Muscle of leg (tissue), 16 donors: ENCODE measurements at places on chromosomes 4 and X. TPM values are rescaled to one million over a fixed set of nuclear protein-coding genes. Genes with fewer than 3 reads are reported as not detected.

SOX3 gene
- polyA plus RNA-seq, result not detected

IL3RA gene
- polyA plus RNA-seq, result 21.4 TPM

MXD4 gene
- 65.7 TPM for polyA plus RNA-seq

ART3 gene
- polyA plus RNA-seq, result 21.7 TPM

DNA sequence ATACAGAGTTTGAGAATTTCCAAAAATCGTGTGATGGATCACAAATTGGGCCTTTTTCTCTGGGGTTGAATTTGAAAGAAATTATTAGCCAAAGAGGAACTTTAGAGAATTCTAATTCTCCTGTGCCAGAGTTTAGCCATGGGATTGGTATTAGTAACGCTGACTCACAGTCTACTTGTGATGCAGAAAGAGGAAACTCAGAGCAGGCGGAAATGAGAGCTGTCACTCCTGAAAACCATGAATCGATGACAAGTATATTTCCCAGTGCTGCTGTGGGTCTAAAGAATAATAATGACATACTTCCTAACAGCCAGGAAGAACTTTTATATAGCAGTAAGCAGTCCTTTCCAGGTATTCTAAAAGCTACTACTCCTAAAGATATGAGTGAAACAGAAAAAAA is 64.9 kb downstream of the N4BP2 start:
- peak; percentile 71 for DNase-seq

DNA sequence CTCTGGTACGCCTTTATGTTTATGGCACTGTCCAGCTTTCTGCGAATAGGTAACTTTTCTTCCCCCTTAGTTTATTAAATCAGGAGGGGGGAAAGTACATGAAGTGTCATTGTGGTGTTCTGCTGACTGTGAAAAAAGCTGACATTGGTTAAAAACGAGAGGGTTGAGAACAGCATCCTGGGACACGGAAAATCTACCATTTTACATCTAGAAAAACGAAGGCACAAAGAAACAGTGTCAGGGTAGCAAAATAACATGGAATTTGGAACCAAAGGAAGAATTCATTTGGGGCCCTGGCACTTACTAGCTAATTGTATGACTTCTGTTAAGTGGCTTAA is 1.2 kb upstream of the AMOT start:
- no peak for DNase-seq

DNA sequence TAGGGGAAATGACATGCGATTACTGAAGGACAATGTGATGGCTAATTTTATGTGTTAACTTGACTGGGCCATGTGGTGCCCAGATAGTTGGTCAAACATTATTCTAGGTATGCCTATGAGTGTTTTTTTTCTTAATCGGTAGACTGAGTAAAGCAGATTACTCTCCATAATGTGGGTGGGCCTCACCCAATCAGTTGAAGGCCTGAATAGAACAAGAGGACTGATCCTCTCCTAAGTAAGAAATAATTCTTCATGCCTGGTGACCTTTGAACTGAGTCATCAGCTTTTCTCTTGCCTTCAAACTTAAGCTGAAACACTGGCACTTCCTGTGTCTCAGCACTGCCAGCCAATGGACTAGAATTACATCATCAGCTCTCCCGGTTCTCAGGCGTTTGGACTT is 164.0 kb upstream of the FGF13 start:
- DNase-seq, result no peak

GRCh38 chr4:133151691-133152329 is 2.7 kb downstream of the PCDH10 start:
- peak; percentile 16 for DNase-seq

- DNase-seq, result no peak
These were observed 285.3 kb downstream of the SMARCA1 start for GRCh38 chrX:129238011-129238410.

- DNase-seq, result no peak
These were observed 166.1 kb upstream of the KLF8 start for GRCh38 chrX:56066016-56066415.

GRCh38 chr4:128813965-128814364 is 4.5 kb downstream of the JADE1 start:
- DNase-seq, result no peak

DNA sequence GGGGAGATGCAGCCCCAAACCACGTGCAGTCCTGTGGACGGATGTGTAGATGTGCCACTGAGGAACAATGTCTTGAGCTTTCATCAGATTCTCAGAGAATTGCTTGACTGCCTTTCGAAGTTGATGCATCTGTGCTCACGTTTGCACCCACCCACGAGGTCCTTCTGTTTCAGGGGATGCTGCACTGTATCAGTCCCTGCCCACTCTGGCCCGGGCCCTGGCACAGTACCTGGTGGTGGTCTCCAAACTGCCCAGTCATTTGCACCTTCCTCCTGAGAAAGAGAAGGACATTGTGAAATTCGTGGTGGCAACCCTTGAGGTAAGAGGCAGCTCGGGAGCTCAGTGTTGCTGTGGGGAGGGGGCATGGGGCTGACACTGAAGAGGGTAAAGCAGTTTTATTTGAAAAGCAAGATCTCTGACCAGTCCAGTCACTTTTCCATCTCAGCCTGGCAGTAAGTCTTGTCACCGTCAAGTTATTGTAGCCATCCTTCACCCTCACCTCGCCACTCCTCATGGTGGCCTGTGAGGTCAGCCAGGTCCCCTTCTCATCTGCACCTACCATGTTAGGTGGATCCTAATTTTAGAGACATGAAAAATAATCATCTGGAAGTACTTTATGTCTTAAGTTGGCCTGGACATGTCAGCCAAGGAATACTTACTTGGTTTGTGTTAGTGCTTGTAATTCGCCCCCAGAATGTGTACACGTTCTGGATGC is 36.4 kb upstream of the MSANTD1 start:
- DNase-seq, result no peak

GRCh38 chrX:45715748-45716147 is 515.1 kb upstream of the DIPK2B start:
- no peak for DNase-seq

DNA sequence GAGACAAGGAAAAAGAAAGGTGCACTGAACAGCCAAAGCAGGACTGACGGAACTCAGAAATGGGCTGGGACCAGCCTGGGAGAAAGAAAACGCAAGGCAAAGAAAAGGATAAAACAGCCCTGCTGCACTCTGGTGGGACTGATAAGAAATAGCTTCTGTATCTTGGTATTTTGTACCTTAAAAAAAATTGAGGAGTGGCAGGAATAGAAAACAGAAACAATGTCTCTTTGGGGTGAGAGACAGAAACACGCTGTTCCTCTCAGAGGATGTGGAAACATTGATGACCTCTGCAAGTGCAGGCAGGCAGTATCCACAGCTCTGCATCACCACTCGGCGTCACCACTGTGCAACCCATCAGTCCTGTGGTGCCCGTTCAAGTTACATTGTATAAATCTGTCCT is 152.5 kb upstream of the SPRY1 start:
- DNase-seq, result peak; percentile 44

- DNase-seq, result peak; percentile 84
These were observed 78.8 kb upstream of the BCOR start for GRCh38 chrX:40176351-40177116.

DNA sequence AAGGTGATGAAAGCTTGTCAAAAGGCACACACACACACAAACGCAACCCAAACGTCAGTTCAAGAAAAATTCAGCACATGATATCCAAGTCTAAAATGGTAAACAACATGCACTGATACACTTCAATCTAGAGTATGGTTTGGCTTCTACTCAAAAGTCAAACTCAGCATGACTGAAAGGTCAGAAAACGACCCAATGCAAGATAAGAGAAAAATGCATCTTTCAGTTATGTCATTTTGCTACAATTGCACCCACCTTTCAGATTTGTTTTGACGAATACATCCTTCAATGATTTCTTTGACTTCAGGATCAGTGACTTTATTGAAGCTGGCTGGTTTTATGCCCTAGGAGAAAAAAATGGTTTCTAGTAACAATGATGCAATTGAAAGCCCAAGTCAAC is 56.3 kb downstream of the WNK3 start:
- DNase-seq, result no peak

- DNase-seq, result peak; percentile 96
These were observed 190.7 kb downstream of the OR13H1 start for GRCh38 chrX:131734621-131735020.

DNA sequence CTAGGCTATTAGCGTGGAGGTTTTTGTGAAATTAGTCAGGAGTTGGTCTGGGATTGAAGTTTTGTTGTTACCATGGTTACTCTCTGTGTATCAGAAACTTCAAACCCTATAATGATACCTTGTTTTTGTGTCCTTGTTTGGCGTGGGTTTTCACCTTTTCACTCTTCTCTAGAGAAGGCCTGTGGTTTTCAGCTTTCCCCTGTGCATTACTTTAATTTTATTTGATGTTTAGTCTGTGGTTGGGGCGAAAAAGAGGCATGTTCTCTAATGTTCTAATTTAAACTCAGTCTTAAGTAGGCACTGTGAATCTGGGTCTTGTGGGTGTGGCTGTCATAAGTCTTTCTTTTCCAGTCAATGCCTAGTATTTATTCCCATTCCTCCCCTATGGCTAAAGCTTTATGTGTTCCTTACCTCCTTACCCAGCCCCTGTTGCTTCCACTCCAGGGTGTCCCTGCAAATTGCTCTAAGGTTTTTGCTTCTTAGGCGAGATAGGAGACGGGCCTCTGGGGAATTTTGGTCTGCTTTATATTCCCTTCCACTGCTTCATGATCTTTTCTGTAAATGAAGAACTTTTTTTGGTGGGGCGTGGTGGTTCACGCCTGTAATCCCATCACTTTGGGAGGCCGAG is 326.3 kb upstream of the ZCCHC13 start:
- peak; percentile 1 for DNase-seq

GRCh38 chrX:40006106-40007017 is 91.4 kb downstream of the BCOR start:
- peak; percentile 63 for DNase-seq

- DNase-seq, result peak; percentile 96
These were observed 3.8 kb upstream of the ADH1B start for GRCh38 chr4:99324979-99325378.

GRCh38 chr4:24328711-24329110 is 255.6 kb downstream of the DHX15 start:
- no peak for DNase-seq

GRCh38 chrX:132592880-132593279 is 104.0 kb upstream of the MBNL3 start:
- no peak for DNase-seq

DNA sequence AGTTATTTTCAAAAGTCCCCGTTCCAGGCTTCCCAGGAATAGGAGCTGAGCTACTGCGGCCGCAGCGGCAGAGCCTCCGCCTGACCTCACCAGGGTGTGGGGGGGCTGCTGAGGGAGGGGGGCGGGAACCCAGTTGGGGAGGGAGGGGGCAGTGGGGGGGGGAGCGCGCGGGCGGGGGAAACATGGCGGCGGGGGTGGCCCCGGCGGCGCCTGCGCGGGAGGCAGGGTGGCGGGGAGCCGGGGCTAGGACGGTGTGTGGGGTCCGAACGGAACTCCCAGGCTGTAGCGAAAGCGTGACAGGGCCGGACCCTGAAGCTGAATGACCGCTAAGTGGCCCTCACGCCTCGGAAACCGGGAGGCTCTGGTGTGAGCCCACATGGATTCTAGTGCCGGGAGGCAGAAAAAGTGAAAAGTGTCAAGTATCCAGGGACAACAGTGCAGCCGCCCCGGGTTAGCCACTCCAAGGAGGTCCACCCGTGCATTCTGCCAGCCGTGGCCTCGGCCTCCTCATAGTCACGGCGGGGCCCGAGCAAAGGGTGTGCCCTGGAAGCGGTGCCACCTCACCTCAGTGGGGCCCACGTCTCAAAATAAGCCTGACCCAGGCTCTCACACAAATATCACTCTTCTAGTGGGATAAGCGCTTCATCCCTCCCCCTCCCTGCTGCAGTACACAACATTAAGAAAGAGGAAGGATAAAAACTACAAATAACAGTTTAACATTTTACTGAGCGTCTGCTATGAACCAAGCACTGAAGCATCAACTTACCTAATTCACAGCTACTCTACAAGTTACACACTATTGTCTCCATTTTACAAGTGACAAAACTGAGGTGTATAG is at the start of gene KLHL13:
Gene KLHL13 (minus strand): TSS at position 98 of the 838 bp plus-strand sequence. CDS start 88,337 bp downstream, outside the sequence.
- peak; percentile 81 for DNase-seq

DNA sequence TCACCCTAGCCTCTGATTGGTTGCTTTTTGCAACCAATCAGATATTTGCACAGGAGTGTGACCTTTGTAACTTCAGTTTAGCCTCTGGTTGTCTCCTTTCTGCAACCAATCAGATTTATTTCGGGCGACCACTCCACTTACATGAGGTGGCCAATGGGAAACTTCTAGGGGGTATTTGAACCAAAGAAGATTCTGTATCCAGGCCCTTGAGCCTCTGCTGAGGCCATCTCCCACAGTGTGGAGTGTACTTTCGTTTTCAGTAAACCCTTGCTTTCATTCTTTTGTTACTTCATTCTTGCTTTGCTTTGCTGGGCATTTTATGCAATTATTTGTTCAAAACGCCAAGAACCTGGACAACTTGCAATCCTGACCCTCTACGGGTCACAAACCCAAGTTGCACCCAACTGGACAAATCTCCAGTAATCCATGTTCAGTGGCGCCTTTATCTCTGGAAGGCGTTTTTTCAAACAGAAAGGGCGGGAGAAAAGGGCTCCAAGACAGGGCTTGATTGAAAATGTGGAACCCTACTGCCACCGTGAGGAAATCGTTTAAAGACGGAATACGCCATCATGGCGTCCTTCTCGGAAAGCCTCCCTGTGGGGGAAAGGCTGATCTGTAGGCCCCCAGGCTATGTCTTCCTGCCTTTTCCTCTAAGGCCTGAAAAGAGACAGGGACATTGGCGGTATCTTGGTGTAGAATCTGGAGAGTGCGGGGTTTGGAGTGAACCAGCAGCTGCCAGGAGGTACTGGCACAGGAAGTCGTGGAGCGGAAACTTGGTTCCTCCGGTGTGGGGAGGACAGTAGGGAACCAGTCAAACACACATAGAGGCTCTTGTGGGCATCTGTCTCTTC is 184.6 kb downstream of the OR13H1 start:
- peak; percentile 97 for DNase-seq

- peak; percentile 37 for DNase-seq
These were observed 212.2 kb downstream of the LDB2 start for GRCh38 chr4:16686195-16686594.

DNA sequence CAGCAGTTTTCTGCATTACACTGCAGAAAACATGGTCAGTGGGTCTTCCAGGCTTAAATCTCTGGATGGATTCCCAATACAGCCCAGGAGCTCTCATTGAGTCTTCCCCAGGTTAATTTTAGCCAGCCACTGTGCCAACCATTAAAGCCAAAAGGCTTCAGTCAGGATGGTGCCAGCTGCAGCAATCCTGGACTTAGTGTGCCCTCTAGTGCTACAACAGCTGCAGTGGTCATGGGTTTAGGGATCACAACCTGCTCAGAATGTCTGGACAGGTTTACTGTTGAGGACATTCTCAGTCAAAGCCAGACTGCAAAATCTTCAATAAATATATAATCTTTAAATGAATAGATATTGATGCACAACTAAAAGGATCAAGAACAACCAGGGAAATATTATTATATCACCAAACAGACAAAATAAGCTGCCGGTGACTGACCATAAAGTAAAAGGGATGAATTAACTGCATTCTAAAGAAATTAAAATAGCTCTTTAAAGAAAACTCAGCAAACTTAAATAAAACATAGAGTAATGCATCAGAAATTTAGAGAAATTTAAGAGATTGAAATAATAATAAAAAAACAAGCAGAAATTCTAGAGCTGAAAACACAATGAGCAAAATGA is 639.9 kb downstream of the SPOCK3 start:
- DNase-seq, result peak; percentile 9
